ENCODE measurements at places on chromosomes 5 and 9.

- no peak for DNase-seq
Measured at GRCh38 chr5:67976891-67977601, 238.5 kb upstream of the PIK3R1 start.

DNA sequence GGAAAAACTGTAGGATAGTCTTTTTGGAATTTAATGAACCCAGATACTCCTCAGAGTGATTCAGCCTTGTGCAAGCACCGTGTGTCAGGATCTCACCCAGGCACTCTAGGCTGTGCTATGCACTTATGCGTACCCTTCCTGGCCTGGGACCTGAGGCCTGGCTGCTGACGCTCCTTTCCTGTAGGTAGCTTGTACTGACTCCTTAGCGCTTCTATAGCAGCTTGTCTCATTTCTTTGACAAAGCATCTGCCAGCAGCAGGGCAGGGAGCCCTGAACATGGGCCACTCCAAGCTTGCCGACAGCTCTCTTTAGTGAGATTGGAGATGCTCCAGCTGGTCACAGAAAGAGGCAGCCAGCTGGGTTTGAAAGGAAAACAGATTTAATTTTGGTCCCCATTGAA is 147.3 kb downstream of the SGCD start:
- no peak for DNase-seq

GRCh38 chr5:16550316-16550952 is 66.4 kb downstream of the RETREG1 start:
- no peak for DNase-seq

DNA sequence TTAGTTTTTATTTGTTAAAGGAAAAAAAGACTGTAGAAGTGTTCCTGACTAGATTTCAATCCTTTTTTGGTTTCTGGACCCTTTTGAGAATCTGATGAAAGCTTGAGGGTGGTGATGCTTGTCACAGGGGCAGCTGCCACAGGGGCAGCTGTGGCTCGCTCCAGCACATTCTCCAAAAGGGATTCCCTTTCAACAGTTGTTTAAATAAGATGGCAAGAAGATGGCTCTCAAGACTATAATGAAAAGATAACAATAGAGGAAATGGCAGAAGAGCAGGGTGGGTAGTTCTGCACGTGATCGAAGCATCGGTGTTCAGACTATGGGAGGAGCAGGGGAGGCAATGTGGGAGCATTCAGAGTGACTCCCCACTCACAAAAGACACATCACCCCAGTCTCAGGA is 46.5 kb upstream of the TNFAIP8 start:
- DNase-seq: no peak

GRCh38 chr5:121174351-121174750 is 677.3 kb upstream of the FTMT start:
- DNase-seq: no peak

DNA sequence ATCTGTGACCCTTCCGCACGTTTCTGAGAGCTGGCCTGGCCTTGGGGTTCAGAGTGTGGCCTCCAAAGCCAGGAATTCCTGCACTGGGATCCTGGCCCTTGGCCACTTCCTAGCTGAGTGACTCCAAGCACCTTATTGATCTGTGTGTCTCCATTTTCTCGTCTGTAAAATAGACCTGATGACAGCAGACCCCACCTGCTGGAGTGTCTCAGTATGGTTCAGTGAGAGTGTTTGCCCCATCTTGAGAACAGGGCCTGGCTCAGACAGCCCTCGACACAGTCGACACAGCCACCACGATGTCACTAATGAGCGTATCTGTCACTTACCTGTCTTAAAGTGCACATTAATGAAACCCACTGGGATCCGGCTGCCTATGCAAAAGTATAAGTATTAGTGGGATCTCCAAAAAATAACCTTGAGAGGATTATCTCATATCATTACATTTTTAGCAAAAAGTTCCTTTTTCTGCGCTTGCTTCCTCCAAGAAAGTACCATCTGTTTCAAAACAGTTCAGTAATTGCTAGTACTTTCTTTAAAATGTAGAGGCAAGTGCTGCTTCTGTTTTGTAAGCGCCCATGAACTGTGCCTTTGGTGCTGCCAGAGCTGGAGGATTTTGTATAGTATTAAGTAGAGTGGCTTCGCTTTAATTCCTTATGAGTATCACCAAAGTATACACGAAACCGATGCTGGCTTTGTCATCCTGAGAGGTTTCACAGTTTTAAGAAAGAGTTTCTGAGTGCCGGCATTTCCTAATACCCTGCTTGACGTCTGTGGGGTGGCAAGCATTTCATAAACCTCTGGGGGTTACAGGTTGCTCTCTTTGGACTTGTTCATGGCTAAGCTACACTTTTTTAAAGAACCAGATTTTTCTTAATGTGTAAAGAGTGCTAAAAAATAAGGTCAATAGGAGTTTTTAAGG is 31.7 kb downstream of the UBE2QL1 start:
- DNase-seq: no peak

DNA sequence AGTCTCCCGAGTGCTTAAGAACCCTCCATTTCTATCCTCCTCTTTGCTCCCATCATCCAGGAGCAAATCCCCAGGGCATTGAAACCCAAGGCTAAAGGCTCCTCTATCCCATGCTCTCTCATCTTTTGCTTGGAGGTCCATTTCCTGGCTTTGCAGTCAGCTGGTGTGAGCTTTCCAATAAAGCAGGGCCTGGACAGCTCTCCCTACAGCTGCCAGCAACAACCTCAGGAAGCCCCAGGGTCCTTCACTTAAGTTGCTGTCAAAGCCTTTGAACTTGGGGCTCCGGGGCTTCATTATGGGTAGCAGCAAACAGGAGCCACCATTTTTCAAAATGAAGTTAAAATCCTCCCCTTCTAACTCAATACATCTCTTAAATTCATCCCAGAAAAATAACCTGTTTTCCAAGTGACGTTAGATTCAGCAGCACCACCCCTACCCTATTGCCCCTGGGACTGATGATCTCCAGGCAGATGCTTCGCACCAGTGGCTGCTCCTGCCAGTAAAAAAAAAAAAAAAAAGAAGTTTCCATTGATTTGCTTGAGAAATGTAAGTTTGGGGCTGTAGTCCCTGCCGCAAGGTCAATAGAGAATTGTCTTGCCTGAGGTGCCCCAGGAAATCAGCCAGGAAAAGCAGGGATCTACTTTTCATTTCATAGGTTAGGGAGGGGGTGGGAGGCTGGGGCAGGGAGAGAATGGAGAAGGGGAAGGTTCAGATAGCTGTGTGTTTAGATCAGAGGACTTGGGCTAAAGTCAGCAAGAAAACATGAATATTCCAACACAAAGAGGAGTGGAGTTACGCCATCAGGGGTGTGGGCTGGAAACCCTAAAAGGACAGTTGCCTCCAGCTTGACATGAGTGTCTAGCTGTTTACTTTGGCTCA is 83.8 kb upstream of the IL6ST start:
- no peak for DNase-seq

DNA sequence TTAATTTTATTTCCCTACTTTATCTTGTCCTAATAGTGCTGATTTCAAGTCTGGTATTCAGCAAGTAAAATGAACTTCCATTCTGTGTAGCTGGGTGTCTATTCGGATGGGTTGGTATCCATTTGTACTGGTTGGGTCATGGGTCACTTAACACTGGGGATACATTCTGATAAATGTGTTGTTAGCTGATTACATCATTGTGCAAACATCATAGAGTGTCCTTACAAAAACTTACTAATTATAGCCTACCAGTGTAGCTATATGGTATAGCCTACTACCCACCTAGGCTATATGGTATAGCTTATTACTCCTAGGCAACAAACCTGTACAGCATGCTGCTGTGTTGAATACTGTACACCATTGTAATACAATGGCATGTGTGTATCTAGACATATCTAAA is 1373.7 kb upstream of the DMAC1 start:
- no peak for DNase-seq

GRCh38 chr9:119963258-119963797 is 594.1 kb upstream of the BRINP1 start:
- no peak for DNase-seq

- no peak for DNase-seq
Measured at GRCh38 chr5:131394128-131394527, 130.3 kb downstream of the CDC42SE2 start.

GRCh38 chr5:157745041-157745456 is 1.5 kb downstream of the LSM11 start:
- no peak for DNase-seq

GRCh38 chr9:131776473-131776872 is 36.6 kb upstream of the RAPGEF1 start:
- DNase-seq: no peak

GRCh38 chr5:7784683-7785380 is 66.1 kb downstream of the CFAP90 start:
- no peak for DNase-seq

- DNase-seq: no peak
Measured at GRCh38 chr9:119004618-119004990, 364.6 kb downstream of the BRINP1 start.

DNA sequence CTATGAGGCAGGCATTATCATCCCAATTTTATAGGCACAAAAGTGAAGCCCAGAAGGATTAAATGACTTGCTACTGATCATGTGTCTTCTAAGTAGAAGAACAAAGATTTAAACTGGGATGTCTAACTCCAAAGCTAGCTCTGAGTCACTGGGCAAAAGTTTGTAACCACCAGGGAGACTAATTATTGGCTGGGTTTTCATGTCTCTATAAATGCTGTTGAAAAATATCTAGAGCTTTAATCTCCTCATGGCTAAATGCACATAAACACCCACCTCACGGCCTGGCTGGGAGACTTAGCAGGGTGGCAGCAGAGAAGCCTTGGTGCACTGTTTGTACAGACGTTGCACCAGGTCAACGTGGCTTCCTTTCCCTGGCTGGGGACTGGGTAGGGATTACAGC is 144.6 kb downstream of the MELK start:
- no peak for DNase-seq

DNA sequence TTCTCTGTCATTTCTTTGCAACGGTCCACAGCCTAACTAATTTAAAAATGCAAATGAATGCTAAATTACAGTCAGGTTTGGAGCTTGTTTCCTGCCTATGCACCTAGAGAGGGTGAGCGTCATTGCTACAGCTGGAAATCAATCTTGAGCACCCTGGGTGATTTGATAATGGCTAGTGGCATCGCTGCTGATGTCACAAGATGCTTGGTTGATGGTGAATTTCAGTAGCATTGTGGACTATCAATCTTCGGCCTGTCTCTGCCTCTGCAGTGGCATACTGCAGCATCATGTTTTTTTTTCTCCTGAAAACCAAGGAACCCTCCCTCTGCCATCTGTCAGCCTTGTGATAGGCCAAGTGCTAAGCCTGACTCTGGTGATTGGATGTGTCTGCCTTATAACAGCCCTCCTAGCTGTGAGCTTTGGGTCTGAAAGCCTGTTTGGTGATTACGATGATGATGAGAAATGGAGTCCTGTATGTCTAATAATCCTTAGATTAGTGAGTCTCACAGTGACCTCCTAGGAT is 75.3 kb downstream of the NMUR2 start:
- DNase-seq: no peak

DNA sequence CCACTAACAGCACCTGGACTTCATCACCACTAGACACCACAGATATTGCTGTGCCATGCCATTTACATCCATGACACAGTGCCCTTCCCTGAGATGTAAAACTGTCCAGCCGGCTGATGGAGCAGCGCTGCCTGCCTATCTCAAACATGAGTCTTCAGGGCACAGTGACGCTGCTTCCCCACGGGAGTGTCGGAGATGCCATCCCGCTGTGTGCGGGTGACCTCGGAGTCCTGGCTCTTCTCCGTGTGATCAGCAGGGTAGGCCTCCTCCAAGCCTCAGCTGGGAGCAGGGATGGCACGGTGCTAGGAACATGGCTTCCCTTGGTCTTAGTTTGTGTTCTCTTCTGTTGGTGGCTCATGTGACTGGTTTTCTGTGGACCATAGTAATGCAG is 130.3 kb upstream of the FAM120A start:
- DNase-seq: no peak

DNA sequence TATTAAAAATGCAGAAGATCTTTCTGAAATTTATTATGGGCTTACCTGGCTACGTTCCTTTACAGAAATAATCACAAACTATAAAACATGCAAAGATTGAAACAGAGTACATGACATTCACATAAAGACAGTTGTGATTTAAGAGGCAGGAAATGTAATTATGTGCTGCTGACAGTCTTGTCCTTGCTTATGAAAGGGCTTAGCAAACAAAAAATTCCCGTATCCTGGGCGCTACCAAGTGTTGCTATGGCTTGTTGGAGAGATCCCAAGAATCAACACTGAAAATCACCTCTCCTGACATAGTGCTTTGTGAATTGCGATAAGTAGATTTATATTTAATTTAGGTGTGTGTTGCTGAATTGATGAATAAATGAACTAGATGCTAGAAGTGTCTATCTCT is 352.5 kb upstream of the C9orf72 start:
- DNase-seq: no peak

GRCh38 chr5:73623060-73623459 is 2.9 kb upstream of the ARHGEF28 start:
- no peak for DNase-seq

DNA sequence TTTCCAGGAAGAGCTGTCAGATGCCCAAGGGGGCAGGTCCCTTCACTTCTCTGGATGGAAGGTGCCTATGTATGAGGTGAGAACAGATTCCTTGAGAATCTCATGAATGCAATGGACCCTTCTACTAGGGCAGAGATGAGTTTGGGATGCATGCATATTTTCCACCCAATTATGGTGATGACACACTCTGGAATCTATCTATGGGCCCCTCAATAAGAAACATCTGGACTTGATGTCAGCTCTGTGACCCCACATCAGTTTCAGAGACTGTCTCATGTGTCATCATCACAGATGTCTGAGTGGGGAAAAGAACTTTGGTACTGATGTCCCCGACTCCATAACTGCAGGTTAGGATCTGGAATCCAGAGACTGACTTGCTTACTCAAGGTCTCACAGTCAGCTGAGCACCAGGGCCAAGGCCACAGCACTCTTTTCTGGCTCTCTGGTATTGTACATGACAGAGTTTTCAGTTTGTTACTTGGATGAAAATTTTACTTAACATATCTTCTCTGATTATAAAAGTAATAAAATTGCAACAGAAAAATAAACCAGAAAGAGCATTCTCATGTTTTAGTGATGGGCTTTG is 177.0 kb downstream of the DCP2 start:
- DNase-seq: no peak

- no peak for DNase-seq
Measured at GRCh38 chr9:2486988-2487387, 134.6 kb upstream of the VLDLR start.

DNA sequence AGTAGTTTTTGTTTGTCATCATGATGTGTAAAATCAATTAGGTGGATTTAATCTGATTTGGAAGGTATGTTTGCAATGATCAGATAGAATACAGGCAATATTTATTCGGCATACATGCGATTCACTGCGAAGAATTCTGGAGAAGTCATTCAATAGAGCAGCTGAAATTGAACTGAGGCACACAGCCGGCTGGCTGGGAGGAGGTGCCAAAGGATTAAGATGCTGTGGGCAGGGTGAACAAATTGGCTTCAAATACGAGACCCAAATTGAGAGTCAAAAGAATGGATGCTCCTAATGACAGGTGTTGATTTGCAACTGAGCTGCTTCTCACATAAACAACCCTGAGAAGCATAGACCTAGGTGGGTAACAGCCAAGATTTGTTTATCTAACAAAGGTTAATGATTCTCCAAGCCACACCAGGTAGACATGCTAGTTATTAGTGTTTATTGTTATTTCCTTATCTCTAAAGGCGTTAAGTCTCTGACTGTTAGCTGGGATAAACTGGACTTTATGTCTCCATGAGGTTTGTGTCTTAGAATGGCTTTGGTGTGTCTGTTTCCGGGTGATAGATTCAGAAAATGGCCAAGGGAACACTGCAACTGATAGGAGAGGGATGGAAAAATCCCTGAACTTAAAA is 55.3 kb upstream of the CLINT1 start:
- no peak for DNase-seq

GRCh38 chr9:123048748-123049147 is 15.3 kb downstream of the GPR21 start:
- no peak for DNase-seq

GRCh38 chr5:74200560-74200959 is 440.0 kb downstream of the ENC1 start:
- no peak for DNase-seq
